Gastrocnemius medialis (tissue), 4 donors: ENCODE measurements at places on chromosomes 7 and 10. TPM values are rescaled to one million over a fixed set of nuclear protein-coding genes. Genes with fewer than 3 reads are reported as not detected.

The MACC1 gene
- total RNA-seq, result not detected

The SLC13A1 gene
- not detected for total RNA-seq

DNA sequence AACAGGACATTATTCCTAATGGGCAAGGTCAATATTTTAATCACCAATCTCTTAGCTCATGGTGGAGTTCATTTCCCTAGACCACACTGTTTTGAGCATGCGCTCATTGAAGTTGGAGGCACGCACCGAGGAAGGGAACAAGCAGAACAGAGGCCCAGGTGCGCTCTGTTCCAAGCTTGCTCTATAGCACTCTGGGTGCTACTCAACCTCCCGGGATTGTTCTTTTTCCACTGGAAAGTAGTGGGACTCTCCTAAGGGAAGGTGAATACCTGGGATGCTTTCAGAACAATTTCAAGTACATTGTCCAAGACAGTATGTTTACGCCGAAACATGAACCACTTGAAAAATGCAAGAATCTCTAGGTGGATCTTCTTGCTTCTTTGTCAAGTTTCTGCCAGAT lies 16.2 kb downstream of the PLXNA4 start:
- DNase-seq, result no peak

DNA sequence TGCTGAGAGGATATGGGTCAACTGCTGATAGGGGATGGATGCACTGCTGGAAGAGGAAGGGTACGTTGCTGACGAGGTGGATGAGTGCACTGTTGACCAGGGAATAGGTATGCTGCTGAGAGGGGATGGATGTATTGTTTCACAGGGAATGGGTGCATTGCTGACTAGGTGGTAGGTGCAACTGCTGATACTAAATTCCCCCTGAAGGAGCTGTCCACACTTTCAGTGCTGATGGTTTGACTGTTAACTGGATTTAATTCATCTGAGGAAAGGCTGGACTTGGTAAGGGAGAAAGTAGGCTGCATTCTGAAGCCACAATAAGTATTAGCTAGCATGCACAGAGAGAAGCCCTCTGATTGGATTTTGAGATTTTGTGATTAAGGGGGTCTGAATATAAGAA lies 1196.8 kb upstream of the PHF14 start:
- DNase-seq, result no peak

GRCh38 chr7:21603972-21604749 lies 61.3 kb downstream of the DNAH11 start:
- DNase-seq, result no peak

- no peak for DNase-seq
Measured at GRCh38 chr10:15072358-15072757, 16.2 kb downstream of the ACBD7 start.

GRCh38 chr7:143848192-143848591 lies 53.8 kb downstream of the TCAF1 start:
- DNase-seq, result no peak

GRCh38 chr10:10362800-10363199 lies 654.9 kb upstream of the CELF2 start:
- DNase-seq, result no peak

DNA sequence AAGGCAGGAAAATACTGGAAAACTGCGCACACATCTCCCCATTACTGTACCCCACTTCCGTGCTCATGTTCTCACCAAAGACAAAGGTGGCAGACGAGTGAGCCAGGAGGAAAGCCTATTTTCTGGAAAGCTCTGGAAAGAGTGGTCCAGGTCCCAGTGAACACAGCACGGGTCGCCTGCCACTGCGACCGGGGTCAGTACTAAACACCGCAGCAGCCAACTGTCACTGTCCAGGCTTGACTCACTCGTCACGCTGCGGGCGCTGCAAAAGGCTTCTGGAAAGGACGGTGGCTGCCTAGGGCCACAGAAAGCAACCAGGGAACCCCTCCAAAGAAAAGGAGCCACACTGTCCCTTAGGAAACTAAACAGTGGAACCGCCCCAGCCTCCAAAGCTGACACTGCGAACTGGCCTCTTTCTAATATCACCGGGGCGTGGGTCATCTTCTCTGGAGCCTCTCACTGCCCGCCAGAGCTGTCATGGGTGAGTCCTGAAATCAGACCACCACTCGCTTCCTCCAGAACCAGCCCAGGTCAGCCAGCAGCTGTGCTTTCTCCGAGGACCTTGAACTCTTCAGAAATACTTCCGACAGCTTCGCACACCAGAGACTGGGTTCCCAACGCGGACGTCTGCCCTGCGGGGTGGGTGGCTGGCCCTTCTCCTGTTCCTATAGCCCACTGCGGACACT lies 4.0 kb downstream of the RADIL start:
- DNase-seq, result peak; percentile 38

DNA sequence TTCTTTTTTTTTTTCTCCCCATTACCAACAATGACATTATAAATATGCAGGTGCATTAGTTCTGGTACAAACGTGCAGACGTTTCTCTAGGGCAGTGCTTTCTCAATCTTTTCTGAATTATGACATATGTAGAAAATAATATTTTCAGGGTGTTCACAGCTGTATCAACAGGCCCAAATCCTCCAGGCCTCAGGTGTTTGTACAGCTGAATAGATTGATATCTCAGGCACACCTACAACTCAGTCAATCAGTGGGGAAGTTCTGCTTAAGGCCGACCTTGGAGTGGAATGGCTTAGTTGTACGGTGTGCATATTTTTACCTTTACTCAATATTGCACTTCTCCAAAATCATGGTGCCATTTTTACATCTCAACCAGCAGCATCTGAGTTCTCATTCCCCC lies 71.6 kb downstream of the CACNB2 start:
- no peak for DNase-seq

The CCM2 gene
- 61.8 TPM for total RNA-seq

DNA sequence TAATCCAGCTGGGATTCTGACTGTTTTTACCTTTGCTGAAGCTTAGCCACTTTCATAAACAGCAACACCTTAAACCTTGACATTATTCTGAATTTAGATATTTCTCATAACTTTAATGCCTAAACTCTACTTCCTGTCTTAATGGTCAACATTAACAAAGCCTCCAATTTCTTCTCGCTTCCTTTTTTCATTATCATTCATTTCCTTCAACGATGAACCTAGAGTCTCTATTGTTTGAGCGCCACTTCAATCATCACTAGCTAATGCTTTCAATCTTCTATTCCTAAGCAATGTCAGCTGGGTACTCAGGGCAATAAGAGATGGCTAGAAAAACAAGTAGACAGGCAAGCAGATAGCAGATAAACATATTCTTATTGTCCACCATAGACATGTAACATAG lies 96.6 kb upstream of the TMEM196 start:
- no peak for DNase-seq

GRCh38 chr7:96344236-96344635 lies 22.3 kb upstream of the SLC25A13 start:
- no peak for DNase-seq

The AKR1E2 gene
- 2.1 TPM for total RNA-seq

GRCh38 chr7:122869260-122869659 lies 17.0 kb downstream of the CADPS2 start:
- no peak for DNase-seq

The HMX2 gene
- total RNA-seq, result not detected

DNA sequence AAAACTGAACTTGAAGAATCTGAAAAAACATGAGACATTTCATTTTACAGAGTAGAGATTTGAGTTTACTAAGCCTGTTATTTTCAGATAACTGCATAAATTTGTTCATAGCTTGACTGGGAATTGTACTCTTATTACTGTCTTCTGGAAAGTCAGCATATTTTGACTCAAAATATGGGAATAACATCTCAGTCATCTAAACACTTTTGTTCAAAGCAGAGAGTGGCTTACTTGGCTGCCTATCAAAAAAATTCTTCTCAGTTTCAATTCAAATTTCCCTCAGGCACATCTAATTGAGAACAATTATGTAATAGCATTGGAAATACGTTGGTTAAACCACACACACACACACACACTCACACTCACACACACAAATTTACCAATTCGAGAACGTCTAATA lies 384.6 kb downstream of the ARL4A start:
- DNase-seq, result no peak

The OR2F2 gene
- total RNA-seq, result not detected

GRCh38 chr10:24617771-24618396 lies 105.8 kb downstream of the ARHGAP21 start:
- peak; percentile 44 for DNase-seq

DNA sequence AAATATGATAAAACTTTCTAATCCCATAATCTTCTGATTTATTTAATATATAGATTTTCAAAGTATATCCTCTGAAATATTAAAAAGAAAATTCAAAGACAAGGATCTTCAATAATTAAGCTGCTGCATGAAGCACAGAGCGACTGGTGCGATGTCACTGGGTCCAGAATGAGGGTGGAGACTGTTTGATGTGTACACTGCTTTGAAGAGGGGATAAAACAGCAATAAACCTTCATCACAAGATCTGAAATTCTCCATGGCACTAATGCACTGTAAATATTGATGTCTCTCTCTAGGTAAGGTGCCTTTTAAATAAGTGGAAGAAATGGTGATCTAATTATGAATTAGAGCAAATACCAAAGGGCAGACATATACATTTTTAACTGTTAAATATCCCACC lies 337.8 kb downstream of the PARD3 start:
- DNase-seq, result no peak
